ENCODE measurements at places on chromosomes 3 and 15.

GRCh38 chr3:7461202-7461825, 600.4 kb downstream of the GRM7 start:
- no peak for DNase-seq

- no peak for DNase-seq
These were observed 40.0 kb upstream of the TRH start for GRCh38 chr3:129934234-129935123.

- no peak for DNase-seq
These were observed 89.5 kb downstream of the ITPR1 start for GRCh38 chr3:4582624-4583023.

DNA sequence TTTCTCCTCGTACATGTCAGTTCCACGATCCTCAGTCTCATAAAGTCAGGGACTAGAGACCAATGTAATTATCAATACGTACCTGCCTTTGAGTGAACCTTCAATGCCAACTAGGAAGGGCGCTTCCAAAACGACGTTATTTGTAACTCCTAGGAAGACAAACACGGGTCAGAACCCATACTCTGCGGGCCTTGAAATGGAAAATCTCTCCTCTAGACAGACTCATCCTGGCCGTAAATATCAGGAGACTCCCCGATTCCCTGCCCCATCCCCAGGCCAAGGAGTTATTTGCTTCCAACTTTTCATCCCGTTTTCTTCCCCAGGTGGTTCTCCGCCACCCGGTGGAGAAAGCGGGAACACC, 578 bp downstream of the OIP5 start:
- DNase-seq = no peak

GRCh38 chr15:101613130-101614000, 38.8 kb downstream of the TM2D3 start:
- DNase-seq = no peak

DNA sequence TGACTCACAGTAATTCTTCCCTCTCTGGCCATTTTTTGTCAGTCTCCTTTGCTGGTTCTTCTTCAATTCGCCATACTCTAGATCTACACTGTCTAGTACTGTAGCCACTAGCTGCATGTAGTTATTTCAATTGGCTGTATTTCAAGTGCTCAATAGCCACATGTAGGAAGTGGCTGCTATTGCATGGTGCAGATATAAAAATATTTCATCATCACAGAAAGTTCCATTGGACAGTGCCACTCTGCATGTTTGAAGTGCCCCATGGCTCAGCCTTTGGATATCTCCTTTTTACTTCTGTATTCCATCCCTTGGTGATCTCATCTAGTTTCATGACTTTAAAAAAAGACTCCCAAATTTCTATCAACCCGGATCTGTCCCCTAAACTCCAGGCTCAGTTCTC, 22.1 kb downstream of the PPP2R3A start:
- no peak for DNase-seq

DNA sequence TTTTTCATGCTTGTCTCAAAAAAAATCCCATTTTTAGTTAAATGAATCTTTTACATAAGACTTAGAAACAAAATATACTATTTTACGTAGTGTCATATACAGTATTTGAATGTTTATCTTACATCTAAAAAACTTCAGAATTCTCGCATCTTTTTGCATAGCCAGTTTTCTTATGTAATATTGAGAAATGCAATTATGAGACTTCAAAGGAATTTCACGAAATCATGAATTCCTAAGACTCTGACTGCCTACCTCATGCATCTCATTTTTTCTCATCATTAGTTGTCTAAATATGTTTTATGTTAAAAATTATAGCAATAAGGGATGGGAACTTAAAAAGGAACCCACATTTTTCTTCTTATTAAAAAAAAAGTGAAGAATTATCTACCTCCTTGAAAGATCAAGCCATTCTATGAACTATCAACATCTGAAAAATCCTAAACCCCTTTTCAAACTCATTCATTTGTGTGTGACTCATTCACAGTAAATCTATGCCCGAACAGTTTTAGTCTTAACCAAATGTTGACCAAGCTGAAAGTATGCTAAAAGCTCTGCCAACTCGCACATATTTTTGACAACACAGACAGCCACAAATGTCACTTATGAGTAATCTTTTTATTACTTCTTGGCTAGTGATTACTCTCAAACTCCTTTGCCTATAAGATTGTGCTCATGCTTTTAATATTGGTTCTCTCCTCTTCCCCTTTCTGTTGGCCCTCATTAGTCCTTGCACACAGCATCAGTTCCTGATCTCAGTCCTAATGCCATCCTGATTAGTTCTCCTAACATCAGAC, 115.9 kb downstream of the DCLK3 start:
- no peak for DNase-seq

DNA sequence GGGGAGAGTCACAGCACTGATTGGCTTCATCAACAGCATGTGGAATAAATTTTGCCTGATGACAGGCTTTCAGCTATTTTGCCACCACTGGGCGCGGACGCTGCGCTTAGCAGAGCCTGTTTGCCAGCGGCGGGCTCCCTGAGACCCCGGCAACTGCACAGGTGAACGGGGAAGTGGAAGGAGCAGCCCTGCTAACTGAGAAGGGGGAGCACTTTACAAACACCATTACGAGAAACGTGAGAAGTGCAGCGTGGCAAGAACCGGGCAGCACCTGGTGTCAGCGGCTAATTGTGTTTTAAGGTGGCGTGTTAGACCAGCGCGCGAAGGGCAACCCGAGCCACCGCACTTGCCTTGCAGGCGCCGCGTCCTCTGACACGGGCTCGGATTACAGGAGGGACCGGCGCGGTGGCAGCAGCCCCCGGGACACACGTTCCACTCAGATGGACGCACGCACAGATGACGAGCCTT, 307.8 kb upstream of the ARRDC4 start:
- DNase-seq = no peak

DNA sequence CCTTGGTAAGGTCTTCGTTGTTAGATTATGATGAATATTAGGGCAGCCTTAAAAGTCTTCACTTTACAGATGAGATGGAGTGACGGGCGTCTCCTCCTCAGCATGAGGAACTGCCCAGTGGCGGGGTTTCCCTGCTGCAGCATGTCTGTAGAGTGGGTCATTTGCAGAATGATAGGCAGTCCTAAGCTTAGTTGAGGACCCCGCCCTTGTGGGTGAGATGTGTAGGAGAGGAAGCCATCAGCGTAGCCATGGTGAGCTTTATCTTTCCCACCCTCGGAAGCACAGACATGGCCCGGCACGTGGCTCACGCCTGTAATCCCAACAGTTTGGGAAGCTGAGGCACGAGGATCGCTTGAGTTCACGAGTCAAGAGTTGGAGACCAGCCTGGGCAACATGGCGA, 877 bp downstream of the NIT2 start:
- no peak for DNase-seq

- no peak for DNase-seq
These were observed 295.7 kb upstream of the WNT5A start for GRCh38 chr3:55782807-55783206.

GRCh38 chr3:105359098-105359762, 7.5 kb upstream of the ALCAM start:
- DNase-seq = no peak

DNA sequence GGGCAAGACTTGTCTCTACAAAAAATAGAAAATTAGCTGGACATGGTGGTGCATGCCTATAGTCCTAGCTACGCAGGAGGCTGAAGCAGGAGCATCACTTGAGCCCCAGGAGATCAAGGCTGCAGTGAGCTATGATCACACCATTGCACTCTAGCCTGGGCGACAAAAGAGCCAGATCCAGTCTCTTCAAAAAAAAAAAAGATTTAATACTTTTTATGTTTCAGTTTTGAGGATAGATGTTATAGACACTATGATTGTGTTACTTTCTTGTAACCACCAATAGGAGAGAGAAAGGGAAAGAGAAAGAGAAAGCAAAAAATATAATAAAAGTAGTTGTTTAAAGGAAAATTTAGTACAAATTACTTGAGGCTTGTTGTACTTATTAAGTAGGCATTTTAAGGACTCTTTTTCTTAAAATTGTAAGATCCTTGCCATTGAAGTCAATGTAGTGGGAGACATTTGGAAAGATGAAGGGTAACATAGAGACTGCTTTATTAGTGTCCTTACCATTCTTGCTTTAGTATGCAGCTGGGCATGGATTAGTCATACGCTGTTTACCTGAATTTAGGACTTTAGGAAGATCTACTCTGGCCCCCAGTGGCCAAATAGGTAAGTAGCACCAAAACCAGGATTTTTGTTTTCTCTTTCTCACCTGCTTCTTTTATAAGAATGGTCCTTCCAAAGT, 35.1 kb upstream of the ZDHHC23 start:
- DNase-seq = no peak

DNA sequence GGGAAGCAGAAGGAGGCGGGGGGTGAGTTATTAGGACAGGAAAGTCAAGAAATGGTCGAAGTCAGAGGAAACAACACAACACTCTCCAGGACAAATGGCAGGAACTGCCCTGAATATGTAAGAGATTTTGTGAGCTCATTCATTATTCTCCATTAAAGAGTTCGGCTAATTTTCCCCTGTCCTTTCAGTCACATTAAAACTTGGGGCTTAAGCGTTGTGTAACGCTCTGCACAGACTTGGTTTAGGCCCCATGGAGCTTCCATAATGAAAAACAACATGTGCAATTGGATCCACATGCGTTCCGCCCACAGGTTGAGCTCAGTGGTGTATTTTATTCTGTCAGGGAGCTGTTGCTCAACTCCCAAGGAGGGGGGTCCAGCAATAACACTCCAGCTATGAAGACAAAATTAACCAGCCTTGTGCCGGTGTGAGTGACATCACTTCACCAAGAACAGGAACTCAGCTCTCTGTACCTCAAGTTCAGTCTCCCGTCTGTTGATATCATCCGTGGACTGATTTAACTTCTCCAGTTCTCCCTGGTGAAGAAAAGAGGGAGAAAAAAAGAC, 2.3 kb downstream of the SH3BP5 start:
- DNase-seq = no peak

Data from RWPE2 (cell line).